Left cardiac atrium (tissue), 4 donors: ENCODE measurements at places on chromosomes 3 and 15. TPM values are rescaled to one million over a fixed set of nuclear protein-coding genes. Genes with fewer than 3 reads are reported as not detected.

The GXYLT2 gene
- 26.3 TPM for total RNA-seq

The FBXO40 gene
- total RNA-seq: 116 TPM

The PLAAT1 gene
- 5.9 TPM for total RNA-seq

The SLC49A4 gene
- 16.8 TPM for total RNA-seq

The VPS13C gene
- total RNA-seq: 34.5 TPM

The THSD4 gene
- total RNA-seq: 68.3 TPM

The LRRC2 gene
- total RNA-seq: 20.5 TPM

The C2CD4B gene
- total RNA-seq: 3.1 TPM

The CFAP100 gene
- not detected for total RNA-seq

The SLC25A38 gene
- total RNA-seq: 13.7 TPM

The CYP1A2 gene
- total RNA-seq: not detected

The WDR72 gene
- total RNA-seq: 0.03 TPM

The KBTBD8 gene
- 6.3 TPM for total RNA-seq

The ZNF774 gene
- total RNA-seq: 3.6 TPM

The IMPG2 gene
- total RNA-seq: 0.31 TPM

The SLC9C1 gene
- 0.26 TPM for total RNA-seq

The CELF6 gene
- 0.86 TPM for total RNA-seq
